ENCODE measurements at places on chromosomes 16 and 17. TPM values are rescaled to one million over a fixed set of nuclear protein-coding genes. Genes with fewer than 3 reads are reported as not detected.
A peak's percentile ranks its signal among the peaks of the same experiment; 100 is the strongest.

Gene CDH11
- total RNA-seq, result 10.1 TPM

DNA sequence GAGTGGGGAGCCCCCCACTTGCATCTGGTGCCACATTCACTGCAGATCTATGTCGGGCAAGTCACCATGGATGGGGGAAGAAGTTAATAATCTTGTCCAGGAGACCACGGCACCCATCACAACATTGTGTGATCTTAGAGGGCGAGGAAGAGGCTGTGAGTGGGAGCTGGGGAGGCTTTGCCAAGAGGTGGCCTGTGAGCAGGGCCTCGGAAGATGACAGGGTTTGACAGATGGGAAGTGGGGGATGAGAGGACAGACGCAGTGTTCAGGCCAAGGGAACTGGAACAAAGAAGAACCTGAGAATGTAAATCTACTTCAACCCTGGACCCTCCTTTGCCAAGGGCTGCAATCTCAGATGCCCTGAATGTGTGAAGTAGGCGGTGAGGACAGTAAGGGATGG, 12.4 kb downstream of the ACE start:
- no peak for DNase-seq
- no peak overlapping the region for H3K27ac ChIP-seq
- H3K4me1 ChIP-seq, result no peaks in the 10 kb centered on the region
- no peak overlapping the region for H3K4me3 ChIP-seq
- no peaks in the 10 kb centered on the region for H3K36me3 ChIP-seq

GRCh38 chr17:82016875-82017459, 5.7 kb downstream of the CENPX start:
- H3K27me3 ChIP-seq, result no peaks in the 10 kb centered on the region
- no peaks in the 10 kb centered on the region for H3K36me3 ChIP-seq
- H3K4me1 ChIP-seq, result peaks cover 5% of the 10 kb centered on the region
- no peak overlapping the region for H3K4me3 ChIP-seq

- no peak for DNase-seq
- H3K36me3 ChIP-seq, result peaks cover 5% of the 10 kb centered on the region
- H3K27ac ChIP-seq, result no peak overlapping the region
- peaks cover 6% of the 10 kb centered on the region for H3K4me1 ChIP-seq
- no peak overlapping the region for H3K4me3 ChIP-seq
- H3K27me3 ChIP-seq, result no peaks in the 10 kb centered on the region
Measured at GRCh38 chr16:49630783-49631182, 225.1 kb downstream of the ZNF423 start.

DNA sequence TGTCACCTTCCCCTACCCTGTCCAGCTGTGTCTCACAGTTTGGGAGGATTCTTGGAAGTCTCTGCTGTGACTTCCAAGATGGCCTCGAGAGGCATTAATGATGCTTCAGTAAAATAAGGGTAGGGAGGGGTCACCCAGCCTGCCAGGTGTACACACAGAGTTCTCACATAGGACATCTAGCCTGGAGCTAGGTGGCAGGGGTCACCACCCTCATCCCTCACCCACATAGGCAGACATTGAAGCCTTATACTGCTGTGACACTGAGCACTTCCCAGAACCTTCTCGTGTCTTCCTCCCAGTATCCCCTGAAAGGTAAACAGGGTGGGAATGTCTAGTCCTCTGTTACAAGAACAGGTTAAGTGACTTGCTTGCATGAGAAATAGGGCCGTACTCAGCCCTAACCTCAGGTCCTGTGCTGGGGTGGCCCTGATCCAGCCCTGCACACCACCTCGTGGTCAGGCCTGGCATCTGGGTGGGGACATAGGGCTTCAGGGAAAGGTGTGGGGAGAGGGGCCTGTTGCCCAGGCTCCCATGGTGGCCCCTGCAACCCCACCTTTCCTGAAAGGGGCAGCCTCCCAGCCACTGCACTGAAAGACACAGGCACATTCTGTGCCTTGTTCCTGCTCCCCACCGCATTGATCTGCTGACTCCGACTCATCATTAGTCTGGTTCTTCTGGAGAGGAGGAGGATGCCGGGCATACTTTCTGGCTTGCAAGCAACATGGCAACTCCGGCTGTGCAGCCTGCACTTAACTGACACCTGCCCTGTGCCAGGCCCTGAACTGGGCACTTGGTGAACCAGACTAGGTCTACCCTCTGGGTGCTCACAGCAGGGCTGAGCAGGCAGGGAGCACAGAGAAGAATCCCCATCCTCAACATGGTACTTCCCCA, 3.6 kb upstream of the MMP15 start:
- no peak overlapping the region for H3K4me3 ChIP-seq
- H3K27me3 ChIP-seq, result peaks cover 10% of the 10 kb centered on the region
- DNase-seq, result no peak
- no peak overlapping the region for H3K27ac ChIP-seq
- no peaks in the 10 kb centered on the region for H3K36me3 ChIP-seq

DNA sequence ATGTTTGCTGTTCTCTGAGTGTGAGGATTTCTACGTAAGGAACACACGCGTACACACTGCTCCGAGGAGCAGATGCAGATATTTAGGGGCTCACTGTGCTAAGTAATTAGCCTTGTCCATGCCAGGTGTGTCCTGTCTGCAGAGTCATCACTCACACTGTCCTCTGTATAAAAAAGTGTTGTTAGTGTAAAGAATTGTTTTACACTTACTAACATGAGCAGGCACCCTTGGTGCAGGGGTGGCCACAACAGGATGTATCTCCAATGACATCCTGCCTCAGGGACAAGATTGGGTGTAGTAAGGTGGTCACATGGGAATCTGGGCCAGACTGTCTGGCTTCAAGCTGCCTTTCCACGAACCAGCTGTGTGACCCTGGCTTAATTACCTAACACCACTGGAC, 63.9 kb downstream of the NDEL1 start:
- no peak overlapping the region for H3K4me3 ChIP-seq
- DNase-seq, result no peak
- H3K27ac ChIP-seq, result no peak overlapping the region

Gene PIPOX
- total RNA-seq, result 34.2 TPM

Gene RNF227
- total RNA-seq, result 0.83 TPM

- peaks cover 23% of the 10 kb centered on the region for H3K4me1 ChIP-seq
- H3K27ac ChIP-seq, result peak overlapping the region; percentile 75
- H3K27me3 ChIP-seq, result no peaks in the 10 kb centered on the region
- H3K36me3 ChIP-seq, result peaks cover 37% of the 10 kb centered on the region
Measured at GRCh38 chr17:42348104-42348503, 40.1 kb downstream of the STAT3 start.

DNA sequence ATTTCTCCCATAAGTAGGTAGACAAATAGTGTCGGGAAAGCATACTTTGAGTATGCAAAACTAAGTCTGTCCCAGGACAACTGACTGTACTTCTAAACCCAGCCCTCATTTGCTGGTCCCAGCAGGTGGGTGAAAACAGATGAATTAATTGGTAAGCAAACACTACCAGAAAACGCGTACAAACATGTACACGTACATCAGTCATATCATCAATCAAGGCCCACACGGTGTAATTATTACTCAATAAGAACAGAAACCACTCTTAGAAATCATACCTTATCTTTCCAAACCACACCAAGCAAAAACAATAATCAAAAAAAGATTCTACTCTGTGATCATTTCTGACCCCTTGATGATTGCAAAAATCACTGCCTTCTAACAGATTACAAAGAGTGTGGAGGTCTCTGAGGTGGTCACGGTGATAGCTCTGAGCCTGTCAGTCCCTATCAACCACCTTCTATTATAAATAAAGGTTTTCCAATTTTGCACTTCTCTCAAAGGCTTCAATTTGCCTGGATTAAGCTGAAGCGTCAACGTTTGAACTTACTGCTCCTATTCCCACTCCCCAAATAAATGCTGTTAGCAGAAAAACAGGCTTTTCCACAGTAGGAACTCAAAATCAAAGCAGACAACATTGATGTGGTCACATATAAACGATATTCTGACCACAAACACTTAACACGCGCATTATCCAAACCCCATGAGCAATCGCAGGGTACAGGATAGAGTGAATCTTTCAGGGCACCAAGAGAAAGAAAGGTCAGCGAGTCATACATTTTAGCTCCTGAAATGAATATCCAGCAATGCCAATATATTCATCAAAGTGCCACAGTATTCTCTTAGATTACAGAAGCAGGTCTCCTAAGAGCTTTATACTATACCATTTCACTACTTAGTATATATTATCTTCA, 211.9 kb downstream of the STX8 start:
- no peaks in the 10 kb centered on the region for H3K27me3 ChIP-seq
- no peak overlapping the region for H3K27ac ChIP-seq
- H3K4me1 ChIP-seq, result peaks cover 11% of the 10 kb centered on the region
- DNase-seq, result no peak
- no peak overlapping the region for H3K4me3 ChIP-seq

DNA sequence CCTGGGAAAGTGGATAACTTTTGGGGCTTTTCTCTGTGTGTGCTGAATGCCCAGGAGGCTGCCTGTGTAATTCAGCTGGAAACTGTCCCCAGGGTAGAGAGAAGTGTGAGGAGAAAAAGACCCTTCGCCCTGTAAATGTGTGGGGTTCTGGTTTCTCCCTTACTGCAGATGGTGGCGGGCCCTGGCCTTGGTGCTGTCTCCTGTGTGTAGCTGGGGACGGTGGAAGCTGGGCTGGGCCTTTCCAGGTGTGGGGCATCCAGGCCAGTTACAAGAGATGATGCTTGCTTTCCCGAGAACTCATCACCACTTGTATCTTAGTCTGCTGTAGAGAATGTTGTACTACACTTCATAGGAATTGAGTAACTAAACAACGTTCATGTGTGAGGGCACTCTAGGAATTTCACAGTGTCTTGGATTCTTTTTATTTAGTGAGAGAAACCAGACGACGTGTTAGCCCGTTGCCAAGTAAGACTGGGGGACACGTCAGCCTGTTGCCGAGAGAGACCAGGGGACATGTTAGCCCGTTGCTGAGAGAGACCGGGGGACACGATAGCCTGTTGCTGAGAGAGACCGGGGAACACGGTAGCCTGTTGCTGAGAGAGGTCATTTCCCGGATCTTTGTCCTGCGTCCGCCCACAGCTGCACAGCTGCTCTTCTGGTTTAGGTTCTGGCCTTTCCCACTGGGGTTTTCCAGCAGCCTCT, 43.1 kb downstream of the TBCD start:
- peak overlapping the region; percentile 72 for H3K27ac ChIP-seq
- peaks cover 34% of the 10 kb centered on the region for H3K36me3 ChIP-seq
- H3K27me3 ChIP-seq, result no peaks in the 10 kb centered on the region
- DNase-seq, result no peak
- H3K4me3 ChIP-seq, result no peak overlapping the region

GRCh38 chr16:87043231-87044031, 273.8 kb downstream of the C16orf95 start:
- no peaks in the 10 kb centered on the region for H3K27me3 ChIP-seq
- peak overlapping the region; percentile 44 for H3K27ac ChIP-seq
- no peak overlapping the region for H3K4me3 ChIP-seq
- H3K4me1 ChIP-seq, result peaks cover 23% of the 10 kb centered on the region
- DNase-seq, result no peak

DNA sequence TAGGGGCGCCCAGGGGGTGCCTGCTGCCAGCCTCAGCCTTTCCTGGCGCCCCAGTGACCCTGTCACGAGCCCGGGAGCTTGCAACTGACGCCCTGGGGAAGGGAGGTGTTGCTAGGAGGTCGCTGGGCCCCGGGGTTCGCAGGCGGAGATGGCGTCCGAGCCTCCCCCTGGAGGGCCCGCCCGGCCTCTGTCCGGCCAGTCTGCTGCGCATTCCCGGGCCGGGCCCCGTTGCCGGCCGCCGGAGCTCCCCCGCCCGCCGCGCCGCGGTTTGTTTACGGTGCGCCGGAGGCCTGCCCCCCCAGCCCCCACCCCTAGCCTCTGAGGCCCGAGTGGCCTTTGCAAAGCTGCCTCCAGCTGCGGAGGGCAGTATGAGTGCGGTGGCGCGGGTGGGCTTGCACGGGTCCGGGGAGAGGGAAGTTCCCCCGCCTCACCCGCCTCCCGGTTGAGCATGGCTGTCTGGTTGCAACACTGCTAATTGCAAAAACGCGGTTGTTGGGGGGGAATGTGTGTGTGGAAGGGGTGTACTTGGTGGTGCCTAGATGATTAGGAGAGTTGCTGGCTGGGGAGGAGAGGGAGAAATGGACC, 514 bp downstream of the THRA start:
- H3K4me3 ChIP-seq, result peak overlapping the region; percentile 86
- H3K36me3 ChIP-seq, result no peaks in the 10 kb centered on the region
- H3K27me3 ChIP-seq, result peaks cover 29% of the 10 kb centered on the region

DNA sequence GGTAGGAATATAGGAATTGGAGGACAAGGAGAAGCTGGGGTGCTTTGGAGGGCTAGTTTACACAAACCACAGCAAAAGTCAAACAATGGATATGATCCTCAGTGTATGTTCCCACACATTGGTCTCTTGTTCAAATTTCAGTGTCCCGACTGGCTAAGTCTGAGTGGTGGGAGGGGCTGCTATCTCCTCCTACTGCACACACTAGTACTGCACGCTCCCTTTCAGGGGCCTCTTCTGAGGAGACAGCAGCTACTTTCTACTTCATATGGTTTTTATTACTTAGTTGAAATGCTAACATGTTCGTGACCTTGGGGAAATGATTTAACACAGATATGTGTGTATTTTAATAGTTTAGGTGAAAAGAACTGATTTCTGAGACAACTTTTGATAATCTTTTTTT, 18.8 kb upstream of the KRT10 start:
- no peak overlapping the region for H3K27ac ChIP-seq
- no peaks in the 10 kb centered on the region for H3K36me3 ChIP-seq
- DNase-seq, result no peak
- no peak overlapping the region for H3K4me3 ChIP-seq
- peaks cover 97% of the 10 kb centered on the region for H3K27me3 ChIP-seq
- no peaks in the 10 kb centered on the region for H3K4me1 ChIP-seq

DNA sequence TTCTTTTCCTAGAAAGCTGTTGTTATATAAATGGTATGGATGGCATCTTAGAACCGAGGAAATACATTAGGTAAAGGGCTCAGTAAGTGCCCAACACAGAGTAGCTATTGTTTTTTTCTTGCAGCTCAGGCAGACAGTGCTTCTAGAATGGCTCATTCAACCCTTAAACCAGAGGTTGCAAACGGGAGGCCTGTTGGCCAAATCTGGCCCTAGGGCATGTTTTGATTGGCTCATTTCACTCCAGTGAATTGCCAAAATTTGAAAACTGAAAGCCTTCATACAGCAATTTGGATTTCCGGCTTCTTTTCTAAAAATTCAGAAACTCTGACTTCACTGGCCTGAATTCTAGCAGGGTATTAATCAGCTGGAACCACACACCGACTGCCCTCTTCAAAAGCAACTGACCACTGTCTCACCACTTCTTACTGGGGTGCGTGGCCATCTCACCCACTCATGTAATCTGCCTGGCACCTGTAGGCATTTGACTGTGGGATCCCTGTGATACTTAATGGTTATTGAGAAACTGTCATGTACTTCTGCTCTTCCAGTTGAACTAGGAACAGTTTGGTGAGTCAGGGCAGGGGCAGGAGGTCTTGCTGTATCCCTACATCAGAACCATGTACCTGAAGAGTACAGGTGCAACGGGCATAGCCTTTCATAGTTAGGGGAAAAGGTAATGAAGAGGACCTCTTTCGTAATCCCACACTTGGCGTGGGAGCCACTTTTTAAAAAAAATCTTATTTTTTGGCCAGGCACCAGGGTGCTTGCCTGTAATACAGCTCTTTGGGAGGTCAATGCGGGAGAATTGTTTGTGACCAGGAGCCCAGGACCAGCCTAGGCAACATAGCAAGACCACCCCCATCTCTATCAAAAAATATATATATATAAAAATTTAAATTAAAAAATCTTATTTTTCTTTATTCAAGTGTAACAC, 53.6 kb upstream of the SCNN1B start:
- no peak overlapping the region for H3K4me3 ChIP-seq
- H3K27ac ChIP-seq, result no peak overlapping the region
- H3K36me3 ChIP-seq, result 0 out of 2 replicates have a peak, but pooled peaks cover 5% of the 10 kb centered on the region
- H3K27me3 ChIP-seq, result peaks cover 9% of the 10 kb centered on the region
- DNase-seq, result no peak
- no peaks in the 10 kb centered on the region for H3K4me1 ChIP-seq

Gene FBXO39
- not detected for total RNA-seq

GRCh38 chr17:72407931-72408330, 287.1 kb downstream of the SOX9 start:
- H3K4me1 ChIP-seq, result peaks cover 17% of the 10 kb centered on the region
- H3K36me3 ChIP-seq, result no peaks in the 10 kb centered on the region
- no peak overlapping the region for H3K4me3 ChIP-seq
- H3K27ac ChIP-seq, result no peak overlapping the region

Measured in WTC11 (cell line).